ENCODE measurements at places on chromosomes 5 and 9.

DNA sequence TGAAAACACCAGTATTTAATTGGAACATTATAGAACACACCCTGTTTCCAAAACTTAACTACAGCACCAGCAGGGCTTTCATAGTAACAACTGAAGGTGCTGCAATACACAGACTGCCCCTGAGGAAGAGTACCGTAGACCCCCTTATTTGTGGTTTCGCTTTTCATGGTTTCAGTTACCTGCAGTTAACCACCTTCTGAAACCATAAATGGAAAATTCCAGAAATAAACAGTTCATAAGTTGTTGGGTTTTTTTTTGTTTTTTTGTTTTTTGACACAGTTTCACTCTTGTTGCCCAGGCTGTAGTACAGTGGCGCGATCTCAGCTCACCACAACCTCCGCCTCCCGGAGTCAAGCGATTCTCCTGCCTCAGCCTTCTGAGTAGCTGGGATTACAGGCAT is 9.5 kb upstream of the GLDC start:
- DNase-seq: no peak

- DNase-seq: no peak
Observed at GRCh38 chr5:131285703-131286399, 22.0 kb downstream of the CDC42SE2 start.

- DNase-seq: no peak
Observed at GRCh38 chr9:116002624-116003023, 151.0 kb upstream of the PAPPA start.

DNA sequence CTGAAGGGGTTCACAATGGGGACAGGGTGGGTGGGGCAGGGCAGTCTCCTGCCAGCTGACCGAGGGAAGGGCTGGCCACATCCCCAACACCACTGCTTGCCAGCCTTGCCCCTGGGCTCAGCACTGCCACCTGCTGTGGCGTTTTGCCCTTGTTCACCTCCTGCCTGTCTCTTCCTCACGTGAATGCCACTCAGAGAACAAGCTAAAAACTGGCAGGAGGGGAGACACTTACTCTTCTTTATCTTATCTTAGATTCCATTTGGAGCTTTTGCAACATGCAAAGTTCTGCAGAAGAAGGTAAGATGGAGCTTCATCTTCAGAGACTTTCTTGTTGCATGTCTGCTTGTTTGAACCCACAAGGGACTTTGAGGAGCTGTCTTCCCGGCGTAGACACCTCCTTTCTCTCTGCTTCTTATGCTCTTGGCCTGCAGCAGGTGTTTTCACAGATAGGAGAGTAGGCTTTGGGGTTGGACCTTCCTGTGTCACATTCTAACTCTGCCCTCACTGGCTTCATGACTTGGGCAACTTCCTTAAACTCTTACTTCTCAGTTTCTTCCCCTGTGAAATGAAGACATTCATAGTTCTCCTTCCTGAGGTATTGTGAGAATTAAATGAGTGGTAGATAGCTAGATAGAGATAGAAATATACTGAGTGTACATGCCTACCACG is 4.1 kb downstream of the LRSAM1 start:
- no peak for DNase-seq

GRCh38 chr9:134679616-134680392 is 38.2 kb downstream of the COL5A1 start:
- no peak for DNase-seq

- DNase-seq: no peak
Observed at GRCh38 chr9:36078051-36078450, 41.3 kb downstream of the RECK start.

DNA sequence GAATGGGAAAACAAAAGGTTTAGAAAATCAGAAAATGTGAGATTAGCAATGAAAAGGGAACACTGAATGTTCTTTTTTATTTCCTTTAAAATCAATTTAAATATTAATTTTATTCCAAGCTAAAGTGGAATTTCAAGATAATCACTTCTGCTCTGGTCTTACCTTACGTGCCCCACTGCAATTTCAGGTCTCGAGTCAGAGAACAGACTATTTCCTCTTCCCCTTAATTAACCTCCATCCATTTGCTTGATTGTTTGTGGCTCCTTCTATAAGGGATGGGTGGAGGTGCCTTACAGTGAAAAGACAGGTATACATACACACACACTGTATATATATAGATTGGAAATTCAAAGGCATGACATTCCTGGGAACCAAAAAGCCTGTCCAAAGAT is 137.1 kb downstream of the SUSD1 start:
- DNase-seq: no peak

DNA sequence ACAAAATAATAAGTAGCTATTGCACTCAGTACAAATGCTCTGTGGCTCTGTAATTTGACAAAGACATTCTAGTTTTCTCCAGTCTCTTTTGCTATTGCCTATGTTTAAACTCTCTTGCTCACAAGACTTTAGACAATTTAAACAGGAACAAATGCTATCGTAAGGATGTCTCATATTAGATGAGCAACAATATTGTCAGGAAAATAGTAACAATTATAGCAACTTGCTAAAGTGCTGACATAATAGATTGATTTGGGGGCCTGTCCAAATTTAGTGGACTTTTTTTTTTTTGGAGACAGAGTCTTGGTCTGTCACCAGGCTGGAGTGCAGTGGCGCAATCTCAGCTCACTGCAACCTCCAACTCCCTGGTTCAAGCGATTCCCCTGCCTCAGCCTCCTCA is 11.8 kb downstream of the KIF2A start:
- DNase-seq: no peak

- no peak for DNase-seq
Observed at GRCh38 chr5:88142886-88143692, 125.6 kb downstream of the TMEM161B start.

- DNase-seq: no peak
Observed at GRCh38 chr5:79042188-79042587, 27.3 kb downstream of the DMGDH start.

GRCh38 chr9:104240890-104241289 is 146.8 kb downstream of the SMC2 start:
- no peak for DNase-seq

DNA sequence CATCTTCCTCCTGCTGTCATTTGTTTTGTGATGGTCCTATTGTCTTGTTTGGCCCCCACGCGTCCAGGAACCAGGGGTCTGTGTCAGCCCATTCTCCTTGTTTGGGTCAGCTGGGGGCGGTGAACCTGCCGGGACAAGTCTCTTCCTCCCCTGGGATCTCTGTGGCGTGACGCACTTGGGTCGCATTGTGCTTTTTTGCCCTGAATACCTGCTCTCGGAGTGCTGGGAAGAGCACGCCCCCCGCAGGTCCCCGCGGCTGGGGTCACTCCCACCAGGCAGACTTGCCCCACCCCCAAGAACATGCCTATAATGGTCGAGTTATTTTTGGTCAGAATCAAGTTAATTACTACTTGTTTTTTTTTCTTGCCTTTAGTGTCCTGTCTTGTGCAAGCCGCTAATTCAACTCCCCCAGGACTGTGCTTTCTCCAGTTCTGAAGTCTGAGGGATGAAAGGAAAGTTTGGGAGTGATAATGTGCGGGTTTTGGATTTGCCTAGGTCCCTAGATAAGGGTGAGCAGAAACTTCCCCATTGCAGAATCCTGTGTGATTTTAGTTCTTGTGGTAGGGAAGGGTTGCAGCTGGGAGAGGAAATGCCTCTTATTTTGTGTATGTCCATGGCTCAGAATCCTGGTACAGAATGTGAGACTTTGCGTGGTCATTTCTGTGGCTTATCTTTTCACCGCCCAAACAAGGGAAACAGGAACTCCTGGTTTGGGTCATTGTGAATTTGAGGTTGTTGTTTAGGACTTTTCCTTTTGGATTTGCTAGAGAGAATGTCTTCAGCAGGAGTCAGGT is 789 bp downstream of the ACER2 start:
- no peak for DNase-seq

DNA sequence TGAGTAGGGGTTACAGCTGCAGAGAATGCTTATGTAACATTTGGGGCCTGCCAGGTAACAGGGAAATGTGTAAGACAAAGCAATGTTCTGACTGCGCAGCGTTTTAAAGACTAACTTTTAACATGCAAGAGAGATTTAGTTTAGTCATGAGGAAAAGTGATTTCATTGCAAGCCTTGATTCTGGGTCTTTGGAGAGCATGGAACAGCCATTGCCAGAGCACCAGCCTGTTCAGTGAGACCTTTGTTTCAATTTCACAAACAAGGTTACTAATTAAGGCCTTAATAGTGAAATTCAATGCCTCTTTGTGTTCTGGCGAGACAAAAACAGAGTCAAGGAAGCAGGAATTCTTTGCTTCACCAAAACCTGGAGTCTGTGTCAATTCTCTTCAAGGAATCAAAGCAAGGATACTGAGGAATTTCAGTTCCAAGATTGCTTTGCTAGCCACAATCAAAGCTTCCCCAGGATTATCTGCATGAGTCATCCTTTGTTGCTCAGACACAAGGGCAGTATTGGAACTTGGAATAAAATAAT is 14.4 kb downstream of the CKMT2 start:
- DNase-seq: no peak

DNA sequence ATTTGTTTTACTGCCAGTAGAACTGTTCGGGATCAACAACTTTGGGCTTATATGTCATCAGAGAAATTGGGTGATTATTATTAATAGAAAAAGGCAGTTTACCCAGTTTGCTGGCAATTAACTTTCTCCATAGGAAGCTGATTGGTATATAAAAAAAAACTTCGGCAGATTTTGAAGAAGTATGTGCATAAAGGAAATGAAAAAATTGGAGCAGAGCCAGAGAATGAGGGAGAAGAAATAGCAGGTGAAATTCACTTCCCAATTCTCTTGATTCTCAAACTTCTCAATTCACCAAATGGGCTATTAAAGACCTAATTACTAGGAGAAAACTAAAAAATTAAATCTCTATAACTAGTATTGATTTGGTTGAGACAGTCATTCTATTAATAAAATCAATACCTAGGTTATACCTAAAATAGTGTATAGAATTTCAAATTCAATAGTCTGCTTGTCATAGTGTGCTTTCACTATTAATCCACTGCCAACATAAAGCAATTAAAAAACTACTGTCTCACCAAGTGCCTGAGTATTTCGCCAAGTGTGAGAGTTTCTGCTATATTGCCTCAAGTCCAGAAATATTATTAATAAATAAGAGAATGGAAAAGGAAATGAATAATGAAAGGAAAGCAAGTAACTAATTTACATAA is 47.5 kb downstream of the STX17 start:
- DNase-seq: no peak

- peak; percentile 19 for DNase-seq
Observed at GRCh38 chr9:111957856-111958631, 61.4 kb downstream of the UGCG start.

GRCh38 chr5:9194509-9194908 is 351.4 kb downstream of the SEMA5A start:
- DNase-seq: no peak

DNA sequence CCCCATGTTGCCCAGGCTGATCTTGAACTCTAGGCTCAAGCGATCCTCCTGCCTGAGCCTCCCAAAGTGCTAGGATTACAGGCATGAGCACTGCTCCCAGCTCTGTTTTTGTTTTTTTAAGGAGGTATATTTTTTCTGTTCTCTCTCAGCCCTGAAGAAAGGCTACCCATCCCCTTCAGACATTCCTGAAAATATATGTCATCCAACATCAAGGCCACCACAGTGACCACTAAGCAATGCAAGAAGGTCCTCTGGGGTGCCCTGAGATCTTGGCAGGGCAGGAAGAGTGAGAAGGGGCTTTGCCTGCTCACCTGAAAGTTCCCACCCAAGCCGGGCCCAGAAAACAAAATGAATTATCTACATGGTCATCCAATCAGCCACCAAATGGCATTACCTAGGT is 47.8 kb upstream of the IL17B start:
- DNase-seq: no peak

DNA sequence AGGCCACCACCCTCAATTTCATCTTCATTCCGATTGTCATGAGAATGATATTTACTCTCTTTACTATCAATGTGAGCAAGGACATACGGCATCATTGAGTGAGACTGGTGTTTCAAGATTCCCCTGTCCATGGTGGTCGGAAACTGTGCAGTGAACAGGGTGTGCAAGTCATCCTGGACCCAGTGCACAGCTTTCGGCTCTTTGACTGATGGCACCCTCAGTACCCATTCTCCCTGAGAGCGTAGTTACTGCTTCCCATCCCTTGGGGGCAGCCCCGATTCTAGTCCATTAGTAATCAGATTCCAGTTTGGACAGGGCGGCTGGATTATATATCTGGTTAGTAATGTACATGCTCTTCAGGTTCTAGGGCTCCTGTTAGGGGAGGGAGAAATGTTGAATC is 61.7 kb upstream of the SUB1 start:
- no peak for DNase-seq

DNA sequence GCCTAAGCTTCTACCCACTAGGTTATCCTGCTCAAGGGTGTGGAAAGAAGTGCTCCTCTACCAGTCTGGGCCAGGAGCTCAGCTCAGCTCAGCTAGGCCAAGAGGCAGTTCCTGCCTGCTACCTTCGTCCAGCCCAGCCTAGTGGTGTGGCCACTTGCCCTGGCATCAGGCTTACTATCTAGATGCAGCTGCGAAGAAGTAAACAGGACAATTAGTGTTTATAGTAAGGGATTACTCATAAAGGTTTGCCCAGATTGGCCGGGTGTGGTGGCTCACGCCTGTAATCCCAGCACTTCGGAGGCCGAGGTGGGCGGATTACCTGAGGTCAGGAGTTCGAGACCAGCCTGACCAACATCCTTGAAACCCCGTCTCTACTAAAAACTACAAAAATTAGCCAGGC is 12.8 kb upstream of the SPATA24 start:
- DNase-seq: no peak

- no peak for DNase-seq
Observed at GRCh38 chr5:140075371-140075770, 32.3 kb upstream of the NRG2 start.

DNA sequence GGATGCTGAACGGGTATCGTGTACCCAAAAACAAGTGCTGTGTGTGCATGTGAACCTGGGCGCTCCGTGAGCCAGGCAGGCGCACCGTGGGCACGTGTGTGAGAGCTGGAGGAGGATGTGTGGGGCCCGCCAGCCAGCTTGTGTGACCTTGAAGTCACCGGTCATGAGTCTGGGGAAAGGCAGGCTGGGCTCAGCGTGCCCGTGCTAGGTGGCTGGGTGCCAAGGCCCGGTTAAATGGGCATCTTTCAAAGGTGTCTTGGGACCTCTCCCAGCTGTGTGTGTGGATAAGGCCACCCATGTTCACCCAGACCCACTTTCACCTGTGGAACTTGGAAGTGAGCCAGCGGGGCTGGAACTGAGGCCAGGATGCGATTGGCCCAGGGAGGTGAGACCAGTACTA is 3.4 kb downstream of the KCNT1 start:
- DNase-seq: no peak

GRCh38 chr5:40572937-40573336 is 106.8 kb upstream of the PTGER4 start:
- DNase-seq: no peak

- no peak for DNase-seq
Observed at GRCh38 chr5:83988293-83988685, 267.6 kb upstream of the HAPLN1 start.

GRCh38 chr9:81771571-81771970 is 82.2 kb upstream of the TLE1 start:
- no peak for DNase-seq

DNA sequence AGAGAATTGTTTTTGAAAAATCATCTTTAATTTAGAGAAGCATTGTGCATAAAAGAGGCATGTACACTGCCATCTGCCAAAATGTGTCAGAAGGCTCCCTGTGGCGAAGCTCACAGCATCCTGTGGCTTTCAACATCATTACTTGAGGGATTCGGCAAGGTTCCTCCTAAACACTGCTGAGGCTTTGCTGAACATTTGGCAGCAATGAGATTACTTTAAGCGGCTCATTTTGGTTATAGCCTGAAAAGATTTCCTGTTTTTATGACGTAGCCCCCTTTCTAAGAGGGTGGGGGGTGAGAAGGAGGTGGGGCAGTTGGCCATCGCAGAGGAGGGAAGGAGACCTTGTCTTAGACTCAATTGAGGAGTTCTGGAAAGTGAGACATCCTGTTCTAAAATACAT is 469.4 kb downstream of the RASEF start:
- no peak for DNase-seq

- peak; percentile 85 for DNase-seq
Observed at GRCh38 chr5:1437226-1437829, 7.9 kb downstream of the SLC6A3 start.

All from NCI-H2107 (cell line).